Right ventricle myocardium superior (tissue), 1 donor: ENCODE measurements at places on chromosomes 4 and X. TPM values are rescaled to one million over a fixed set of nuclear protein-coding genes. Genes with fewer than 3 reads are reported as not detected.

DNA sequence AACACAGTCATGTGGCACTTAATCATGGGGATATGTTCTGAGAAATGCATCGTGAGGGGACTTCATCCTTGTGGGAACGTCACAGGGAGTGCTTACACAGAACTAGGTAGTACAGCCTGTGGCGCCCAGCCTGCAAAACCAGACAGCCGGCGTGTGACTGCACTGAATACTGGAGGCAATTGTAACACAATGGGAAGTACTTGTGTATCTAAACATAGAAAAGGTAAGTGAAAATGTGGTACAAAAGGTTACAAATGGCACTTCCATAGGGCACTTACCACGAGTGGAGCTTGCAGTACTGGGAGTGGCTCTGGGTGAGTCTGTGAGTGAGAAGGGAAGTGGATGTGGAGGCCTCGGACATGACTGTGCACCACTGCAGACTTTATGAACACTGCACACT lies 5.2 kb downstream of the TLR3 start:
- no peak for DNase-seq

DNA sequence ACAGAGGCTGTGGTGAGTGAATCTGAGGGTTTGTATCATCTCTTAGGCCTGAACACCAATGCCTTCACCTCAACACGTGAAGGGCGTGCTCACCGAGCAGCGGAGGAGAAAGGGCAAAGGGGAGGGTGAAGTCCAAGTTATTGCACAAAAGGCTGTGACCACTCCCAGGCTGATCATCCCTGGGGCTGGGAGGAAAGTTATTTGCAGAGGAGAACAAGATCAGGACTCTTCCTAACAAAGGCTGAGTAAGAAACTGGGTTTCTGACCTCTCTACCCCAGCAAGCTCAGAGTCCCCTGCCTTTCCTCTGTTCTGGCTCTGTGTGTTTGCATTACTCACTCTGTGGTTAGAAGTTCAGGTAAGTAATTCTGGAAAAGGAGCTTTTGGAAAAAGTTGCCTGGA lies 366.3 kb upstream of the CXorf51A start:
- no peak for DNase-seq

IL21 gene
- not detected for total RNA-seq

DNA sequence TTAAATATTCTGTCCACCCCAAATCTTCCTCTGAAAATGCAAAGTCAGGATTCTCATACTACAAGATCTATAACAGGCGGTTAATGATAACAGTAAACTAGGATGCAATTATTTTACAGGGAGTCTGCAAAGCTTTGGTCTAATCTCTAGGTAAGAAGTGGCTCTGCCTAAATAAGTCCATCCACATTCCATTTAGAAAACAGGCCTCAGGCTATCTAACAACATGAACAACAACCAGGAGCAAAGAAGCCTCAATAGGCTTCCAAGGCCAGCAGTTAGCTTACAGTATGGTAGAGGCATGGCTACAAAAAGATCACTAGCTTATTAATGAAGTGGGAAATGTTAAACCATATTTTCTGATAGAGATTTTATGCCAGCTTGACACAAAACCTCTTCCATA lies 6.4 kb downstream of the MAB21L2 start:
- no peak for DNase-seq

HMGN5 gene
- 1.8 TPM for total RNA-seq

- DNase-seq = no peak
These were observed 1131.6 kb upstream of the PCDH7 start for GRCh38 chr4:29588617-29589016.

GRCh38 chr4:41569961-41570360 lies 32.0 kb downstream of the LIMCH1 start:
- peak; percentile 59 for DNase-seq

DNA sequence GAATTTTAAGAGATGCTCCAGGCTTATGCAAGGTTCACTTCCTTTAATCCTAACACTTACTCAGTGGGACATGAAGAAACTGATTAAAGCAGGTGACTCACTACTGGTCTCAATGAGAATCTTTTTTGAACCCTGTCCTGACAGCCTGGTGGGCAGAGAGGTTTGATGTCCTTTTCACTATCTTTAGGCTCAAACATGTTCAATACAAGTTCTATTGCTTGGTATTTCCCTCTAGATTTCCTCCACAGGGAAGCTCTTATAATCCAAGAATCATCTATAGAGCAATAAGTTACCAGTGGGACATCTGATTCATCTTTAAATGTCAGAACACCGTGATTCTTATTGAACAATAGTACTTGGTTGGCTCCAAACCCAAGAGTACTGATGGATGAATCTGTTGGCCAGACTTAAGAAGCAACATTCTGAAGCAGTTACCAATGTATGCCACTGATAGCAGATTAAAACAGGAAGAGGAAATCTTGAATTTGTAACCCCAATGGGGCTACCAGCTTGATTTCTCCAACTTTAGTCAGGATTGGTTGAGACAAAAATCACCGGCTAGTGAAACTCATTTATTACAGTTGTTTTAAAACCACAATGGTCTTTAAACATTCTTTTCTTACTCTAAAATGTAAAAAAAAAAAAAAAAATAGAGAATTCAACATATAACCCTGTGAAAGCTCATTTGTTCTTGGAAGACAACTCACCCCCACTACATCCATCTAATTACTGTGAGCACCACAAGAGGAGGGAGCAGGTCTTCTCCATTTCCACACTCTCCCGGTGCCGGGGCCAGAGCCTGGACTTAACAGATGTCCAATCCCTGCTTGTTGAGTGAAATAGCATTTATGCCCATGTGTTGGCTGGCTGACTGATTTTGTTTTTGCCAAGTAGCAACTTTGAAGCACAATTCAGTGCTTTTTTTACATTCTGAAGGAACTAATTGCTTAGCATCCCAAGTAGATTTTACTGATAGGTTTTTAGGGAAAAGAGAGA lies 43.3 kb downstream of the FGFBP1 start:
- no peak for DNase-seq

- no peak for DNase-seq
These were observed 50.9 kb downstream of the ENPP6 start for GRCh38 chr4:184166736-184167135.

DNA sequence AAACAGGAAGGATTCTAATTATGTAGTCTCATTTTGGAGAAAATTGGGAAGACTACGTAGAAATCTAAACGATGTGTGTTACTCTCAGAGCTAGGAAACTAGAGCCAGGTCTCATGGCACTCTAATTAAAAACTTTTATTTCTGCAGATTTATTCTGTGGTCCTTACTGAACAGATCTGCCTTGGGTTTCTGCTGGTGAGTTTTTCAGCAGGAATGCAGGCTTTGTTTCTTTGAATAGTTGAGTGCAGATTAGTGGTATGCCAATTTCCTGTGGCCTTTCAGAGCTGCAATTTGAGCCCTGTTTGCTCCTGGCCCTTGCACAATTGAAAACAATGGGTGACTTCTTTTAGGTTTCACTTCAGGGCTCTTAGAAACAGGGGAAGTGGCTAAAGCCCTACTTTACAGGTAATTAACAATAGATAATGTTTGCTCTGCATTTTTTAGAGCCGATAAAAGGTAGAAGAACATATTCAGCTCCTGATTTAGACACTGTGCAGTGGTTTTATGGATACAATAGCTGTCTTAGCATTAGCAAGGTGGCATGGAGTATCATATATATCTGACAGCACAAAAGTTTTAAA lies 21.8 kb downstream of the SPRY1 start:
- DNase-seq = no peak
